ENCODE measurements at places on chromosomes 12 and 14. TPM values are rescaled to one million over a fixed set of nuclear protein-coding genes. Genes with fewer than 3 reads are reported as not detected.
A peak's percentile ranks its signal among the peaks of the same experiment; 100 is the strongest.

GRCh38 chr12:120489018-120489417 lies 6.9 kb upstream of the DYNLL1 start:
- no peak for DNase-seq

- DNase-seq, result peak; percentile 67
These were observed 377 bp upstream of the BCL7A start for GRCh38 chr12:122021193-122021821.

- DNase-seq, result no peak
These were observed 1275.7 kb upstream of the FLRT2 start for GRCh38 chr14:84254290-84254689.

Gene OS9
- 112 TPM for total RNA-seq

GRCh38 chr12:74671421-74671820 lies 133.8 kb downstream of the ATXN7L3B start:
- no peak for DNase-seq

GRCh38 chr14:78631551-78631950 lies 461.4 kb downstream of the NRXN3 start:
- no peak for DNase-seq
